ENCODE measurements at places on chromosomes 2 and 18. TPM values are rescaled to one million over a fixed set of nuclear protein-coding genes. Genes with fewer than 3 reads are reported as not detected.

PRSS56 gene
- total RNA-seq = not detected

BOK gene
- total RNA-seq = 71.7 TPM

UPP2 gene
- not detected for total RNA-seq

COL3A1 gene
- total RNA-seq = 1.4 TPM

HRH4 gene
- total RNA-seq = not detected

HOXD4 gene
- 2.5 TPM for total RNA-seq

DNA sequence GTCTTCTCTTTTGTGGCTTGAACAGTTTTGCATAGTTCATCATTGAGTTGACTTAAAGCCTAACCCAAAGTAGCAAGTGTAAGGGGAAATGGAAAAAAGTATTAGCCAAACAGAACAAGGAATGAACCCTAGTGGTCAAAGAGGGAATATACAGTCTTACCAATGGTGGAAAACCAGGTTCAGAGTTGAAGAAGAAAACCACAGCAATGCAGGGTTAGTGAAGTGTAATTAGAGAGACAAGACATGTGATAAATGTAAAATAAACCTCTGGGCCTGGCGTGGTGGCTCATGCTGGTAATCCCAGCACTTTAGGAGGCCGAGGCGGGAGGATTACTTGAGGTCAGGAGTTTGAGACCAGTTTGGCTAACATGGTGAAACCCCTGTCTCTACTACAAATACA, 2.4 kb downstream of the TTN start:
- DNase-seq = no peak

- no peak for DNase-seq
Observed at GRCh38 chr2:158722266-158723105, 72.6 kb upstream of the DAPL1 start.

DNA sequence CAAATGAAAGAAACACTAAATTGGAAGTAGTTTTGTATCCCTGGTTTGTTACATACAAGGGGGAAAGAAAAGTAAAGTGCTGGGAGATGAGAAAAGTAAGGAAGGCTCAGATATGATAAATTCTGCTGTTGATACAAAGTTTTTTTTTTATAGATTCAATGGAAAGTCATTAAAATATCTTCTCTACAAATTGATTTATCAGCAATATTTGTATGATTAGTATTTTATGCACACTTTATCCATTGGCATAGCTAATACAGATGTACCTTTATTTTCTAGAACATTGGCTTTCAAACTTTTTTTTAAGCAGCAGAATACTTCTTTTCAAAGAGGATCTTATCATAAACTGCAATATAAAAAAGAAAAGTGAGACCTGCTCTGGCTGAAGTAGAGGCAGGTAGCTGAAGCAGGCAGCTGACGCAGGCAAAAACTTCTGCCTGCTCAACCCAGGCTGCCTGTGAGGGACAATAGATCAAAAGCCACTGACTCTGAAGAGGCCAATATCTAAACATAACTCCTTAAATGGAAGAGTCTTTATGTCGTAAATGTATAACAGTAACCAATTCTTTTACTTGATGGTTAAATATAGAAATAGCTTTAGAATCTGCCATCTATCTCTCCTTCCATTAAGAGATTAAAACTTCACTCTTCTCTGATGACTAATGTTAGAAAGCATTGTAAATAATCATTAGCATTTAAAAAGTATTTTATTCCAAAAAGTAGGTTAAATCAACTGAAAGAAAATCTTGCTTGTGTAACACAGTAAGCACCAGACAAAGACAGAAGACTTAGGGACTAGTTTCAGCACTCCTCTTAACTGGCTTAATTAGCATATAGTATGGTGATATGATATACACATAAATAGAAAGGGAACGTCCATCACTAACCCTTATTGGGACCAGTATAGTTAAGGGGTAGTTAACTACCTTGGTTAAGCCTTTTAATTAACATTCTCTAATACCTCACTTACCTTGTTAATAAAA, 174.2 kb downstream of the SLC39A10 start:
- DNase-seq = no peak

DNA sequence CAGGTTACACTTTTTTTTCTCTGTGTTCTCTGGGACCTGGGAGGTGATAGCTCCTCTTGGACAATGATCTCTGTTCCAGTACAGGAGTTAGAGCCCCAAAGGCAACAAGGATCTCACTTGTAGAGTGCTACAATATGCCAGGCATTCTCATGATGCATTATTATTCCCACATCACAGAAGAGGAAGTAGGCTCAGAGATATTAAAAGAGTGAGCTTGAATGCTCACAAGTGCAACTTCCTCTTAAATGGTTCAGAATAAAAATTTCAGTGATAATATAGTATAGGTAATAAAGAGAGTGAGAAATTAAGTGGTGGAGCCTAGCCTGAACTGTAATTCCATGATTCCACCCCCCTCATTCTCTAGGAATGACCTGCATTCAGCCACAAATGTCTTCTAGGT, 21.4 kb downstream of the POLE4 start:
- DNase-seq = no peak

DNA sequence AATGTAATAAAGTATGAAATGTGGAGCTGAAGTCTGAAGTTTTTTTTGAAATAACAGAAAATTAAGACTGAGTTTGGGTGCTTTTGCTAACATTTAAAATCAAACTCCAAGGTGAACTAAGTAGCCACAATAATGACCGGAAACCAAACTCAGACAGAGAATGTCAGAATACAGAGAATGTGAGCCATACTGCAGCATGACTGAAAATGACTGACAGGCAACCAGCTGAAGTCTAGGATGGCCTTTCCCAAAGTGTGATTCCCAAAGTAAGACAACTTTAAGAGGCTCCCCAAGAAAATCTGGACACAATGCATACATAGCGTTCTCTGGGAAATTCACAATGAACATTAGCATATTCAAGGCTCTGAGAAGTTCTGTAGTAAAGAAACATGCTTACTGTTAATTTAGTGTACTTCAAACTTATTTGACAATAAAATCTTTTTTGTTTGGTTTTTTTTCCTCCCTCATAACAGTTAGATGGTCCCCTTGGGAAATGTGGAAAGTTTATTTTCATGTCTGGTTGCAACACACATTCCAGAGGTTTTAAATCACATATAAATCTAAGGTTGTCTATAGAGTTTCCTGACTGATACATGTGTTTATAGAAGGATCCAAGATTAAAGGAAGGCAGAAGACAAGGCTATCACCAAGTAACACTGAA, 28.6 kb downstream of the PLA2R1 start:
- peak; percentile 63 for DNase-seq

DNA sequence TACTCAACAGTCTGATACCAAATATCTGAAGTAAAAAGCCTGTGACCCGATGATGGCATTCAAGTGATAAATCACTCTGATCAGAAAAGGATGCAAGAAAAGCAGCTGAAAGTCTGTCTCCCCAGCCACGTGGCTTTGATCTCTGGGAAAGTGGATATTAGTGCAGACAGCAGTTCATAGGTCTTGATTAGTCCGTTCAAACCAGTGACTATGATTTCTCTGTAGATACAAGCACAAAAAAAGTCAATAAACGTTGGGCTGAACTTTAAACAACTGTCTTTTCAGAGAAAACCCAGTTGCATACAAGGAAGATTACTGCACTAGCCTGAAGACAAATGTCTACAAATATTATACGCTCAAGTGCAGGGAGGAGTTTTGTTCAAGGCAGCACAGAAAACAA, 107.7 kb upstream of the CDC42EP3 start:
- no peak for DNase-seq

DNA sequence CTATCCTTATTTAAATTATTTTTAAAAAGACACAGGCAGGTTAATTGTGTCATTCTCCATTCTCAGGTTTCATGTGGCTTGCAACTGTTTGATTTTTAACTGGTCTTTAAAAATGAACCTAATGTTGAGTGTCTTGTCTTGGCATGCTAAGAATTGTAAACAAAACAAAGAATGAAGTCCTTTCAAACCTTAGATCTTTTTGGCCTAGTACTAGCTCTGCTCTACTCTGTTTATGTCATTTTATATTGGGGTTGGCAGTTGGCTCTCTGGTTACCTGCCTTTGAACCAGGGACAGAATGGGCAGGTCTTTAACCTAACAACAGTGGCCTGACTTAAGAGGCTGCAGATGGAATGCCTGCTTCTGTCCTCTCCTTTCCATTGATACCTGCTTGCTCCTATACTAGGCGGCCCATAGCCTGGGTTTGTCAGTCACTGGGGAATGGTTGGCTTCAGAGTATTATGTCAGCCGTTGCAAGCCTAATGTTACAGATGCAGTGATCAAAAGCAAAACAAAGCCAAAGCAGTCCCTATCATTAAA, 85.5 kb downstream of the MTA3 start:
- DNase-seq = no peak

- no peak for DNase-seq
Observed at GRCh38 chr2:66239655-66240054, 195.3 kb upstream of the MEIS1 start.

DNA sequence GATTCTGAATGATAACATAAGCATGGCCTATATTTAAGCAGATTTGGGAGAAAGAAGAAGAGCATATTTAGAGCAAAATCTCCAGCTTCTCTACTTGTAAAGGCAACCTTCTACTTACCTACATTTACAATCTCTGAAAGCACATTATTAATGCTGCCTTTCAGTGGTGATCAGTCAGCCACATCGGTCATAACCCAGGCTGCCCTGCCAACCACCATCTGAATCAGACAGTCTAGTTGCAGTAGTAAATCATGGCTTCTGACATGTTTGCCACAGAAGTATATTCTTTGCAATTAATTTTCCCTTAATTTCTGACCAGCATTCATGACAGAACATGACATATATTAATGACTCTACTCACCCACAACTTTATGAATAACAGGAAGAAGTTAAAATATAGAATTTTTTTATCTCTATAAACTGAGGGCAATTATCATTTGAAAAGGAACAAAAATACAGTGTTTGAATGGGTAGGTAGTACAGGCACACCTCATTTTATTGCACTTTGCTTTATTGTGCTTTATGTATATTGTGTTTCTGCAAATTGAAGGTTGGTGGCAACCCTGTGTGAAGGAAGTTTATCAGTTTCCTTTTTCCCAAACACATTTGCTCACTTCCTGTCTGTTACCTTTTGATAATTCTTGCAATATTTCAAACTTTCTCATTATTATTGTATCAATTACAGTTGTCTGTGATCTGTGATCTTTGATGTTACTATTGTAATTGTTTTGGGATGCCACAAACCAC, 531.6 kb upstream of the CHAC2 start:
- DNase-seq = no peak

DNA sequence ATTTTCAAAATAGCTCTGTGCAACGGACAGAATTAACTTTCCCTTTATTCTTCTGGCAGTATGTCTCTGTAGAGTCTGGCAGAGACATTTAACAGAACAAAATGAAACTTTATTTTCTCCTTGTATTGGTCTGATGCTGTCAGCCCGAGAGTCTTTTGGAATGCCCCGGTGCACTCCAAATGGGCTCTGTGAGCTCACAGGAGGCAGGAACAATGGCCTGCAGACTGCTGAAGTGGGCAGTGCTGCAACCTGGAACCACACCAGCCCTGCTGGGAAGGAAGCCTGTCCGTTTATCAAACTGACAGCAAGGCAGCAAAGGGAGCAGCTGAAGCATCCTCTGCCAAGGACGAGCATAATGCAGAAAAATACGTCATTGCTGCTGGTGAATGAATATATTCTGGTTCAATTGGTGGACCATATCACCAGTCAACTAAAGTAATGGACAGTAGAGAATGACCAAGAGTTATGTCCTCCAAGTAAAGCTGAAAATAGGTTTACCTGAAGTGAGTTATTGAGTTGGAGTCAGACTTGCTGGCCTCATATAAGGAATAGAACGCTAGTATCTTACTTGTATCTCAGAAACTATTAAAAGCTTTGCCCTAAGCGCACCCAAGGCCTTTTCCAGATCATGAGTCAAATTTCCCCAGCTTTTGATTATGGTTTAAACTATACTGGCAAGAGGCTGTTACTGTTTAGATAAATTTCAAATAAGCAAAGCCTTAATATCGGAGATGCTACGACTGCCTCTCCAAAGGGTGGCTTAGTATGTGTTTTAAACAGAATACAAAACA, 207.6 kb upstream of the TANK start:
- DNase-seq = peak; percentile 34

GRCh38 chr2:185511925-185512324, 226.7 kb upstream of the FSIP2 start:
- DNase-seq = no peak

- no peak for DNase-seq
Observed at GRCh38 chr2:237701859-237702390, 74.5 kb downstream of the LRRFIP1 start.

DNA sequence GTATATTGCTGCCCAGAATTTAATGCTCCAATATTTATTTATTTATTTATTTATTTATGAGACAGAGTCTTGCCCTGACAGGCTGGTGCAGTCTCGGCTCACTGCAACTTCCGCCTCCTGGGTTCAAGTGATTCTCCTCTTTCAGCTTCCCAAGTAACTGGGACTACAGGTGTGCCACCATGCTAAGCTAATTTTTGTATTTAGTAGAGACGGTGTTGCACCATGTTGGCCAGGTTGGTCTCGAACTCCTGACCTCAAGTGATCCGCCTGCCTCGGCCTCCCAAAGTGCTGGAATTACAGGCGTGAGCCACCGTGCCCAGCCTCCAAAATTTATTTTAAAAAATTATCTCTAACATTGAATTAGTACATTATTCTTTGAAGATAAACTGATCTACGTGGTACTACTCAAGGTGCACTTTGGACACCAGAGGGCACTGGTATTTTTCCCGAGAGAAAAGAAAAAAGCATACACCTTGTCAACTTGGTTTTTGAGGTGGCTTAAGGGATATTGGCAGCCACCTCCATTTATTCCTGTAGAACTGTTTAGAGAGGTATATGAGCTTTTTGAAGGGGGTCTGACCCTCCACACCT, 1.4 kb upstream of the IDH1 start:
- DNase-seq = no peak

DNA sequence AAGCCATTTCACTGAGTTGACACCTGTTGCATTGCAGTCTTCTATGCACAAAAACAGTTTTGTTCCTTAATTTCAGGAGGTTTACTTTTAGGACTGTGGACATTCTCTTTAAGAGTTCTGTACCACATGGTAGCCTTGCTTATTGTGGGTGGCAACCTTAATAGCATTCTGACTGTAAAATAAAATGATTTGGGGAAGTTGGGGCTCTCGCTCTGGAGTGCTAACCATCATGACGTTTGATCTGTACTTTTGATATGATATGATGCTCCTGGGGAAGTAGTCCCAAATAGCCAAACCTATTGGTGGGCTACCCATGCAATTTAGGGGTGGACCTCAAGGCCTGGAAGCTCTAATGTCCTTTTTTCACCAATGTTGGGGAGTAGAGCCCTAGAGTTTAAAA, 3.4 kb downstream of the CTLA4 start:
- no peak for DNase-seq

GRCh38 chr2:241895712-241896641, 26.4 kb downstream of the RTP5 start:
- DNase-seq = no peak

GRCh38 chr2:156309167-156309566, 23.4 kb downstream of the NR4A2 start:
- DNase-seq = no peak

All from dermis microvascular lymphatic vessel endothelial cell (primary cell).